ENCODE measurements at places on chromosomes 7 and 10.

DNA sequence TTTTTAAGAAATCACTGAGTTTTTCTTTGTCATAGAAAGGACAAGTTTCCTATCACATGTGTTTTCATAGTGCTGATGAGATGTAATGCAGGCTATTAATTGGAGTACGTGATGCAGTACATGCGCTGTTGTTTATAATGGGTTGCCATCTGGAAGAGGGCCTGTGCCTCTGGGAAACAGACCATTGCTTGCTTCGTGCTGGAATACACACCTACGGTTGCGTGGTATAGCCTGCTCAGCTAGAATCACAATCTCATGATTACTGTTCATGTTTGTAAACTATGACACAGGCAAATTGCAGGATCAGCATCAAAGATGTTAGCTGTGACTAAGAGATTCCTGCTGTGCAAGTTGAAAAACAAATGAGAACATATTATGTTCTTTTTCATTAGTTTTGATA, 107.2 kb upstream of the STEAP1B start:
- DNase-seq = no peak

GRCh38 chr10:126058507-126058906, 162.1 kb downstream of the FANK1 start:
- no peak for DNase-seq

- no peak for DNase-seq
These were observed 714.8 kb upstream of the GALNT17 start for GRCh38 chr7:70416986-70417655.

- no peak for DNase-seq
These were observed 186.6 kb downstream of the TCERG1L start for GRCh38 chr10:131124945-131125344.

DNA sequence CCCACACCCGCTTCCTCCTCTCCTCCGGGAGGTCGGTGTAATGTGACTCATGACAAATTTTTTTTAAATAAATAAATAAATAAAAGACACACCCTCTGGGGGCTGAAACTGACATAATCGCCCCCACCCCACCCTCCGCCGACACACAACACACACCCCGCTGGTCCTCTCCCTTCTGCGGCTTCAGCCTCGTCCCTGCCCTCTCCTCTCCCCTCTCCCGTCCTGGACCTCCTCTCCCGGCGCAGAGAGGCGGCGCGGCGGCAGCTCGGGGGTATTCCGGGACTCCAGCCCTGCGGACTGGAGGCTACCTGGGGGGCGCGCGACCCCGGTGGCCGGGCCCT, 686 bp downstream of the ABI1 start:
- peak; percentile 34 for DNase-seq

DNA sequence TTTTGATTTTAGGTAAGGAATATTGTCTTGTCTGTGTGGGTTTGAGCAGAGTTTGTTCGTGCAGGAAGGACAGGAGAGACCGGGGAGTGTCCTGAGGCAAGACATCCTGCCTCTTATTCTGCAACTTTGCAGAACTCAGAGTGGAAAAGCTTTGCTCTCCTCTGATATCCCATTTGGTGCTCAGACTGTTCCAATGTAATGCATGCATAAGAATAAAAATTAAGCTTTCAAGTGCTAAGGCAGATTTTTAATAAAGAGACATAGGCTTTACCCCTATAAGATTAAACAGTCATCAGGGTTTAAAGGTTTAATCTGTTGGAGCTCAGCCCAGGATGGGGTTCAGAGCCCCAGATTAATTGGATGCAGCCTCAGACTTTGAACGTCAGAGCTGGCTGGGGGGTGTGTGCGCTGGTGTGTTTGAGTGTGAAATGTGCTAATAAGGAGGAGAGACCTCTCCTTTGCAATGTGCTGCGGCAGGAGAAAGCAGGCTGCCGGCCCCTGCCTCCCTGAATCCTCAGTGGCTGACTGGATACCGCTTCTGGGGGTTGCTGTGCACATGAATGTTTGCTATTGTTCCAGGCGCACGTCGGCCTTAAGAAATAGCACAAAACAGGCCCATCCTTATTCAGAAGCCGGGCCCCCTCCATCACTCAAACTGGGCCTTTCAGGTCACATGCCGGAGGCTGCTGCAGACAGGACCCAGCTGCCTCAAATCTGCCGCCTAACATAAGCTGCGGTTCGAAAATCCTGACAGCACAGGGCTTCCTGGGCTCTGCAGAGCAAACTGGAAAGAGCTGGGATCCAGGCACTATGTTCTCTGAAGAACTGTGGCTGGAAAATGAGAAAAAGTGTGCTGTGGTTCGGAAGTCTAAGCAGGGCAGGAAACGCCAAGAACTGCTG, 84.1 kb upstream of the PRR15 start:
- DNase-seq = no peak

DNA sequence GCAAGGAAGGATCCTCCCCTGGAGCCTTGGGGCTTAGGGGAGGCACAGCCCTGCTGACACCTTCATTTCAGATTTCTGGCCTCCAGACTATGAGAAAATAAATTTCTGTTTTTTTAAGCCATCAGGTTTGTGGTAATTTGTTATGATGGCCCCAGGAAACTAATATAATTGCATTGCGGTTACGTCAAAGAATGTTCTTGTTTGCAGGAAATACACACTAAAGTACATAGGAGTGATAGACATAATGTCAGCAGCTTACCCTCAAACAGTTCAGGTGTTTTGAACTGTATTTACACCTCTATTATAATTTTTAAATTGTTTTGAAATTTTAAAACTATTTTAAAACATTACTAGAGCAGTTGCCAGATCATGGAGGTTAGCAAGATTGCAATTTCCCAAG, 12.6 kb upstream of the FHIP2A start:
- no peak for DNase-seq

DNA sequence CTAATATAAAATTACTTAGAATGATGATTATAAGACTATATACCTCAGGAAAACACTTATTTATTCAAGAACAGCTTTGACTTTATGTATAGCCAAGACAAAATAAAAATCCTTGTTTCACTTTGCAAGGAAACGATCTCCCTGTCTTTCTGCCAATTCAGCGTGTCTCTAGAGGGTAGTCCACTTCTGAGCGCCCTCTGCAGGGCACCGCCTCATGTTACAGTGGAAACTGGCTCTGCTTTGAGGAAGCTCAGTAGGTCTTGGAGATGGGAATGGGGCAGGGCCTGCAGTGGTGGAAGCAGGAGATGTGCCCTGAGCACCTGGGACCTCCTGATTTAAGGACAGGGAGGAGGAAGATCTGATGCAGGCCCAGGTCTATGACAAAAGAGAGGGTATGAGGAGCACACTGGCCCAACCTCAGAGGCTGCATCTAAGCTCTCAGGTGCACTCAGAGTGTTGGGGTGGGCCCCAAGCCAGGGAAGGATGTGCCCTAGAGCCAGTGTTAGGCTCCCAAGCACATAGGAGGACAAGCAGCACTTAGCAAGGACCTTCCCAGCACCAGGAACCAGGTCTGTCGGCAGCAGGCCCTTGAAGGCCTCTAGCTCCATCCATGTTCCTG, 481.0 kb downstream of the TNS3 start:
- no peak for DNase-seq

GRCh38 chr7:39069896-39070881, 92.5 kb downstream of the POU6F2 start:
- no peak for DNase-seq

- no peak for DNase-seq
These were observed 158.4 kb downstream of the ZMYND11 start for GRCh38 chr10:293636-294035.

DNA sequence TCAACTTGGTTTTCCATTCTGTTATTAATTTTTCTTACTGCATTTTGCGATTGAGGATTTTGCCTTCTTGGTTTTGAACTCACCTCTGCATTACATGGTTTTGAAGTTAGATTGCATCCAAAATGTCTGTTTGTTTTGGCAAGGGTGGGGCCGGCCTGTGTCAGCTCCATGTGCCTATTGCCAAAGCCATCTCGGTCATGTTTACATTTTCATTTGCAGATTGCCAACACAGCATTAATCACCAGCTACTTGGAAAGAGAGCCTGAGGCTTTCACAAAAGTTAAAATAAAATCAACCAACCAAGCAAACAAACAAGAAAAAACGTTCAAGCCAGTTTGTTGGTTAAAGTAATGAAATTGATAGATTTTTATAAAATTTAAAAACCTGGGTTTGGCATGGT, 695.8 kb downstream of the TYW1 start:
- no peak for DNase-seq

GRCh38 chr10:33301097-33301789, 33.2 kb downstream of the NRP1 start:
- DNase-seq = no peak

DNA sequence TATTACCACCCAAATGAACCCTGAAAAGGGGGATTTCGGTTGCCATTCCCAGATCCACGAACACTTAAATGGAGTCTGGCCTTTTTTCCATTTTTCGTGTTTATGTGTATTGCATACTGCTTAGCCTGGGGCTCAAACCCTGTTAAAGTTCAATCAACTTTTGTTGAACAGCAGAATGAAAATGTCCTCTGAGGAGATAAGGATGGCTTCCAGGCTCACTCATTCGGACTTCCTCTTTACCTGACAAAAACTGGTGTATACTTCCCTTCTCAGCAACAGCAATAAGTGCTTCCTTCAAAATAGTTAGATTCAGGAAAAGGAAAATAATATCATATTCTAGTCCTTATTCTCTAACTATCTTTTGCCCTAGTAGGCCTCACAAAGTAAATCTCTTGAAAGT, 61.1 kb upstream of the ARID5B start:
- no peak for DNase-seq

DNA sequence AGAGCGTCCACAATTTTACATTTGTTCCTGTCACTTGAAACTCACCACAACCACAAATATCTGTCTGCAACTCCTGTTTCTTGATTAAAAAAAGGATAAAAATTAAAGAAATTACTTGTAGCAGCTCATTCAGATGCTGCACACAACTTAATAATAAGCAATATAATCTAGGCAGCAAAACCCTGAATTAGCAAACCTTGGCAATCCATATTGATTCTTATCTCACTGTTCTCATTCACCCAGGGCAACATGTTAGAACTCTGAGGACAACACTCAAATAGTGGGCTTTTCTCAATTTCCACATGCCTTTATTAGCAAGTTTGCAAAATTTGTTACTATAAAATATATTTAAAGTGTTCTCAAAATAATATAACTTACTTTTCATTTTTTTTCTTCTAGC, 38.9 kb downstream of the BAZ1B start:
- DNase-seq = no peak

DNA sequence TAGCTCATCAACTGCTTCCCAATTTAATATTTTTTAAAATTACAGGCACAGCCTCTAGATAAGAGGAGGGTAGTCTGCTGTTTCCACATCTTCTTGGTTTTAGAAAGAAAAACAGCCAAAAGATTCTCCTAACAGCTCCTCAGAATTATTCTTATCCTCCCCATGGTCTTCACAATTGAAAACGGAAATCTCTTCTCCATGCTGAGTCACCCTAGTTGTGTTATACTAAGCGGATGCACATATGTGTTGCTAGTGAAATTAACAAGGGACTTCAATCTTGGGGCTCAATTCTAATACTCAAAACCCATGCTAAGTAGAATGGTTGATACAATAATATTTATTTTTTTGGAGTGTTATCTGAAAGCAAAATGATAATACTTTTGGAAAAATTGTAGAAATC, 71.9 kb upstream of the NPY start:
- DNase-seq = no peak

DNA sequence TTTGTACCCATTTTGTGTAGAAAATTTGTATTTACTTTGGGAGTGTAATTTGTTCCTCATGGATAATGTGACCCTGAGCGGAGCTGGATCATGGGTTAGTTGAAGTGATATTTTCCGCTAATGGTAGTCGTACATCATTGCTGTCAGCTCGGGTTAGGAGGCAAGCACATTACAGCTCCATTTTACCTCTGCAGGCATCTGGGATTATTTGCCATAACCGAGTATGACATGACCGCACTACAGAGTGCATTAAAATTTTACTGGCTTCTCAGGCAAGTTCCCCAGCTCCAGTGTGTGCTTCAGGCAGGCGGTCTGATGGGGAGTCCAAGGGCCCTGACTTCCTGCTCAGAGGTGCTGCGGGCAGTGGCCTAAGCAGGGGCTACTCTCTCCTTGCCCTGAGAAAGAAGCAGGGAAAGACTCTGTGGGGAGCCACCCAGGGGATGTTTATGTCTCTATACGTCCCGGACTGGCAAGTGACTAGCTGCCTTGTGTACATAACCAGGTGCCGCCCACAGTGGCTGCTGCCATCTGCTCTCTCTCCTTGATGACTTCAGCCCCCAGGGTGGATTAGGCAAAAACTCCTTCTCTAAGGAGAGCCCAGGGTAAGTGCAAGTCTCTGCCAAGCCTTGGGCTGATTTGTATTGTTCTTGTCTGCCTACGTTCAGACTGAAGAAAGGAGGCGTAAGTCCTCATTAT, 685.3 kb upstream of the GALNT17 start:
- DNase-seq = no peak

DNA sequence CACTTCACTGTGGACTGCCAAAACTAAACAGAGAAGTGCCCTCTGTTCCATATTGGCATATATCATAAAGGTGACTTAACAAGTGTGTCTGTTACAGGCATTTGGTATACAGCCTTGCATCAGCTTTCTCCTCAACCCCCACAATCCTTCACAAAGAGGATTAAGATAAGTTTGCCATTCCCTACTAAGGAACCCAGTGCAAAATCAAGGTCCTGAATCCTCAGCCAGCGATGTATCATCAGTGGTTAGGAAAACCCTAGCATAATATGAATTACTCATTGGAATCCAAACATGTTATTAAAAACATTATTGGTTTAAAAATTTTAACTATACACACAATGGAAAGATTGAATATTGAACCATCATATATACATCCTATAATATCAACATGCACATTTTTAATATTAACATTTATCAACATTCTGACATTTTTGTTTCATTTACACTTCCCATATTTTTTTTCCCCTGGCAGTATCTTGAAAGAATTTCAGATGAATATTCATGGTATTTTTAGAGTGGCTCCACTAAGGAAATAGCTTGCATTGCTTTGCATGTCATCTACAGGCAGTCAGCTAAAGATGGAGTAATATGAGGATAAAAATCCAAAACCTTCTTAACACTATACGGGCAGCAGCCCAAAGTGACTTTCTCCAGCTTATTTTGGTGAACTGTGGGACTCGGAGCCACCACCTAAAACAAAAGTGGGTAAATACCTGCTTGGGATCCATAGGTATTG, 215.6 kb upstream of the CHRM2 start:
- DNase-seq = no peak

GRCh38 chr10:112789248-112789647, 160.8 kb upstream of the TCF7L2 start:
- no peak for DNase-seq

GRCh38 chr7:477626-478220, 41.9 kb downstream of the PDGFA start:
- DNase-seq = no peak

DNA sequence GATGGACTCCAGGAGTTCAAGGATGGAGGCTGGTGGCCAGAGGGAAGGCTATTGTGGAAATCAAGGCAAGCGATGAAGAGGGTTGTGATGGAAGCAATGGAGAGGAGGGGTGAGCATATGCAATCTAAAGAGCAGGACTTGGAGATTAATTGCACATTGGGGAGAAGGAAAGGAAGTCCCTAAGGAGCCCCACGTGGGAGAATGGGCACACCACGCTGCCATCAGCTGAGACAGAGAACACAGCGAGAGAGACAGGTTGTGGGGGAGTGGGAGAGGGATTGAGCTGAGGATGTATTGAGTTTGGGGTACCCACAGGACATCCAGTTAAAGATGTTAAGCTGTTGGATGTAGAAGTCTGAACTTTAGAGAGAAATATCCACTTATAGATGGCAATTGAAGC, 73.6 kb downstream of the TMEM178B start:
- no peak for DNase-seq

Data from activated CD8-positive, alpha-beta memory T cell treated with anti-CD3 and anti-CD28 coated beads for 1 hour (primary cell).